Fibroblast of skin of right biceps (primary cell): ENCODE measurements at places on chromosomes 6 and 20.

DNA sequence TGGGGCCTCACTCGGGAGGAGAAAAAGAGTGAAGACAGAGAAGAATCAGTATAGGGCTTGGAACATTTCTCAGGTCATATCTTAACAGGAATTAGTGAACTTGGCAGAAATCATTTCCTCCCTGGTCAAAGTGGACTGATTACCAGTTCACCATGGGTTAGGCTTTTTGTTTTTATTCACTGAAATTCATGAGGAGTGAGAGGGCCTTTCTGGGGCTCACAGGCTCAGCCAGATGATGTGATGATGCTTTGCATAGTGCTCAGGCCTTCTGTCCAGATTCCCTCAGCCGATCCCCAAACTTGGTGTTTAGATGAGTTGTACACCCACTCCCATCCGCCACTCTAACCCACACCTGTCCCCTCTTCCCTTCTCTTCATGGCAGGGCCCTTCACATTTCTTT, 32.5 kb downstream of the SRSF3 start:
- no peak for DNase-seq

DNA sequence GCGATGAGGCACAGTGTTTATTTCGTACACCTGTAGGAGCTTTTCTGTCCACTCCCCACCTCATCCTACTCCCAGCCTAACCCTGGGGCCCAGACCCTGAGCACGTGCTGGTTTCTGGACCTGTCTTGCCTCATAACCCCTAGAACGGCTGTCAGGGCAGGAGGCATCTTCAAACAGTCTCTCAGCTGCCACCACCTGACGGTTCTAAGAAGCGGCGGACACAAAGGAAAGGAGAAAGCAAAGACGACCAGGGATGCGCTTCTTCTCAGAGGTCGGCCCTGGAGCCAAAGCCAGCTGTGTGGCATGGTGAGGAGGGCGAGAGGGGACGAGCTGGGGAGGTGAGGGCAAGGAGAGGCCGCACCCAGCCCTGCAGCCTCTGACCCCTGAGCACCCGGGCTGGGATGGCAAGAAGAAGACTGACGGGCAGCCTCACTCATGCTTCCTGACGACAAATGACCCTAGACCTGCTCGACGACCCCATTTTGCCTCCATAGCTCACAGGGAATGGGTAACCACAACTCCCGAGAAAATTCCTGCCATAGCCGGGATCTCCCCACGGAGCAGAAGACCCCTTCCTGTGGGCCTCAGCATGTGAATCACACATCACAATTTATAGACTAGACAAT, 62.1 kb downstream of the WDR27 start:
- peak; percentile 20 for DNase-seq

DNA sequence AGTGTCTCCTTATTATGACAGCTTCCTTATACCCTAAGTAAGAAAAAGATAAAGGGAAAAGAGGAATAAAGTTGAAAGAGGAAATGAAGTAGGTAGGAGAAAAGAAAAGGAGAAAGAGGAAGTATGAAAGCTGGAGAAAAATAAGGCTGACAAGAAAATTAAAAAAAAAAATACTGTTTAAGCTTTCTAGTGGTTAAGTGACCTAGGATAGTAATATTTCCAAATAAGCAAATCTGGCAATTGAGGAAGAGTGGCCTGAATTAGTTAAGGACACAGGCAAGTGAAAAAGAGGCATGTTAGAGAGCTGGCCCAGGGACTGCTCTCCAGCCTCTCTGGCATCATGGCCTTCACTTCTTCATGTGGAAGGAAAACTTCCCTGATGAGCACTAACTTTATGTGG, 76.5 kb upstream of the ADGRF1 start:
- no peak for DNase-seq

GRCh38 chr6:41836660-41837052, 49.2 kb downstream of the TOMM6 start:
- no peak for DNase-seq

DNA sequence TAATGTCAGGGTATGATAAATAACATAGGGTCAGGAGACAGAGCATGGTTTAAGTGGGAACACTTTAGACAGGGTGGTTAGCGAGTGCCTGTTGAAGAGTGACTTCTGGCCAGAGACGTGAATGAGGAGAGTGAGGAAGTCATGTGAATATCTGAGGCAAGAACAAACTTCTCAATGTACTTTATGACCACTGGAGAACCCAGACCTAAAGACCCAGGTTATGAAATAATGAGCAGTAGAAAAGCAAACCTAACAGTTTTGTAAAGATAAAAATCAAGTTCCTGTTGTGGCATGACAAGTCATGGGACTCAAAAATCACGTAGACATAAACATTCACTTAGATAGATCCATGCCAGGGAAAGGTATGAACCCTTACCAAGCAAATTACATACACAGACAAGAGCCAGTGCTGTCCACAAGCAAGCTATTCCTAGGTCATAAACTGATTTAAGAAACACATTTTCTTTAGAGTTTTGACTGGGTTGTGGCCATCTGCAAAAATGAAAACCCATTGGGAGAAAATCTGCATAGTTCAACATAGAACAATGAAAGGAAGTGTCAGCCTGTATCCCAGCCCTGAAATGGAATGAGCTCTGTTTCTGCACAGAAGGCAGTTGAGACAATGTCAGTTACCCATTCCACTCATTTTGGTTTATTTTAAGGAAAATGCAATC, 2.2 kb upstream of the MYCT1 start:
- DNase-seq, result no peak

DNA sequence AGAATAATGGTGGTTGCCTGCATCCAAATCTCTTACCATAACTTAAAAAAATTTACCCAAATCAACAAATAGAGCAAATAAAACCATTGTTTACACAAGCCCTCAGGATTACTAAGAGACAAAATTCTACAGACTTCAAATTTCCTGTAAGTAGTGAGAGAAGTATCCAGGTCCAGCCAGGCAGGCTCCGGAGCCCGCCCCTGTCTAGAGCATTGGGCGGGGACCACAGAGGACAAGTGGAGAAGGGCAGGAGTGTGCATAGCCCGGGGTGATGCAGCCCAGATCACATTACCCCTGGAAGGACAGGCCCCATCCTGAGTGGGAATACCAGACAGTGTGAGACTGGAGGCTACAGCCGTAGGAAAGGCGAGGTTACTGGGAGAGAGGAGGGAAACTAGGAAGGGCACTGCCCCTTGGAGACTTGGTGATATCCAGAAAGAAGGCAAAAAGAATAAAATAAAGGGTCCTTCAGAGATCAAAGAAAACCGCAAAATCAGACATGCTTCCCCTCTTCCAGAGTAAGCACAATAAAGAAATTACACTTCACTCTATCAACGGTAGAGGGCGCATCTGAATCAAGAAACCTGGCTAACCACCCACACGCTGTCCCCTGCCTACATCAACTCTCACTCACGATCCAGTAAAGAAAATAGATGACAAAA, 26.6 kb downstream of the RIN2 start:
- DNase-seq, result peak; percentile 83

DNA sequence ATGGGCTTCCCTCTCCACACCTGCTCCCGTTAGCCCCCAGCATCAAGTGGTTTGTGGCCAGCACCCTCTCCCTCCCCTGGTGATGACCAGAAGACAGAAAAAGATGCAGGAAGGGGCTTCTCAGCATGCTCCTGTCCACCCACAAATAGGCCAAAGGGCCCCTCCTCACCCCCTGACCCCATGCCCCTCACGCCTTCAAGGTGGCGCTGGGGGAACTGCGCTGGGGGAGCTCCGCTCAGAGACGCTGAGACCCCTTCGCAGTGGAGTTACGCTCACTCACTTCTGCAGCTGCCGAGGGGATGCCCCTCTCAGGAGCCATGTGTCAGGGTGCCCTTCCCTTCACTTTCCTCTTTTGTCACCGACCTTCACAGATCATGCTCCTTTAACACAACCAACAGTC, 92.0 kb downstream of the PSMB1 start:
- no peak for DNase-seq

GRCh38 chr6:141580988-141581552, 551.7 kb upstream of the GJE1 start:
- DNase-seq, result peak; percentile 89

GRCh38 chr6:137430954-137431353, 63.2 kb downstream of the OLIG3 start:
- DNase-seq, result no peak

GRCh38 chr6:11212664-11213063, 19.8 kb downstream of the NEDD9 start:
- peak; percentile 66 for DNase-seq

DNA sequence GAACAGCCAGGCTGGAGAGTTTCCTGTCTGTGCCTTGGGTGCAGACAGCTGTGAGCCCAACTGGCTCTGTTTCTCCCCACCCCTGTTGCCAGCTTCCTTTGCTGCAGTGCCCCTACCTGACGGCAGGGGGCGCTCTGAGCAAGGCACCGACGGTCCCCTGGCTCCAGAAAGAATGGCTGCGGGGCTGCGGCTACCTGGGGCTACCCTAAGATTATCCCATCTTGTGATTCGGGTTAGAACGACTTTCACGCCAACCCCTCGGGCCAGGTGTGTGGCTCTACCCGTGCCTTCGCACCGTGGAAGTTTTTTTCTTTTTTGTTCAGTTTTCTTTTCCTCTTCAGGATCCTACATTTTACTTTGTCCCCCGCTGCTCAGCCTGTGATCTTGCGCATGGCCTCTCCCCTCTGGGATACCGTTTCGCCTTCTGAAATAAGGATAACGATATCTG, 33.4 kb upstream of the AAR2 start:
- peak; percentile 40 for DNase-seq

DNA sequence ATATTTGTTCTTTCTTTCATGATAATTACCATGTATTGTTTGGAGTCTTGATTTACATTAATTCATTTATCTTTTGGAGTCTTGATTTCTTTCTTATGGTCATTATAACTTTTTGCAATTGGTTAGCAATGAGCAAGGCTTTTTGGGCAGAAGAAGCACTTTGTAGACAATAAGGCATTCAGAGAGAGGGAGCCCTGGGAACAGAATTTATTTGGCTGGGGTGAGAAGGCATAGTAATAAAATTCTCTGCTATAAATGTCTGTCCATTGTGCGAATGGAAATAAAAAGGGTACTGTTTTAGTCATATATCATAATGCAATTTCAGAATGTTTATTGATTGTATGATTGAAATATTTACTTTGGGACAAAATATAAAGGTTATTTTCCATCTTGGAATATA, 147.0 kb downstream of the SLC35F1 start:
- DNase-seq, result no peak

DNA sequence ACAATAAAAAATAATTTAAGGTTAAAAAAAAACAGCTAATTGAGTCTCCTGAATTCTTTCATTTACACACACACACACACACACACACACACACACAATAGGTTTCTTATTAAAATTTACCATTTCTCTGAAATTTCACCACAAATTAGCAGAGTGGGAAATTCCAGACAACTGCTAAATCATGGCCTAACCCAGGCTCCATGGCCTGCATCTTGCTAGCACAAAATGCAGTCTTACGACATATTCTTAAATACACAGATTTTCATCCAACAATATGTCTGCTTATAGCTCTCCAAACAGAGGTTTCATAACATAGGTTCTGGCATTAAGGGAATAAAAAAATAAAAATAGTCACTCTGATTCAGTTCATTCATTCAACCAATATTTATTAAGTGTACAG, 46.9 kb downstream of the SOD2 start:
- peak; percentile 28 for DNase-seq

DNA sequence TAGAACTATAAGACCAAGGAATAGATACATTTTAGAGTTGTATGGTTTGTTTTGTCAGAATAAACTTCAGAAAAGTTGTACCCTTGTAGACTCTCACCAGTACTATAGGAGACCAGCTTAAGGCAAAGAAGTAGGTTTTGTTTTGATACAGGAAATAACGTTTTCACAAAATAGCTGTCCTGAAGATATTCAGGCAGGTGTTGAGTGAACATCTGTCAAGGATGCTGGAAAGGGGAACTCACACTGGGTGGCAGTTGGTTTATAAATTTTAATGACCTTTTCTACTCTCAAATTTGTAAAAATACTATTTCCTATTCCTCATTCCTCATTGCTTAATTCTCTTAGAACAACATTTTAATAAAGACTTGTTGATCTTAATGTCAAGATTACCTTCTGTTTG, 174.0 kb upstream of the MAN1A1 start:
- DNase-seq, result no peak

- DNase-seq, result peak; percentile 37
These were observed 16.5 kb downstream of the BLOC1S5 start for GRCh38 chr6:8047541-8048292.

- peak; percentile 62 for DNase-seq
These were observed 20.4 kb downstream of the ZNF337 start for GRCh38 chr20:25676164-25676809.

GRCh38 chr6:133062077-133062476, 179.1 kb upstream of the EYA4 start:
- peak; percentile 28 for DNase-seq

GRCh38 chr6:143536461-143536865, 24.9 kb upstream of the FUCA2 start:
- DNase-seq, result peak; percentile 46

DNA sequence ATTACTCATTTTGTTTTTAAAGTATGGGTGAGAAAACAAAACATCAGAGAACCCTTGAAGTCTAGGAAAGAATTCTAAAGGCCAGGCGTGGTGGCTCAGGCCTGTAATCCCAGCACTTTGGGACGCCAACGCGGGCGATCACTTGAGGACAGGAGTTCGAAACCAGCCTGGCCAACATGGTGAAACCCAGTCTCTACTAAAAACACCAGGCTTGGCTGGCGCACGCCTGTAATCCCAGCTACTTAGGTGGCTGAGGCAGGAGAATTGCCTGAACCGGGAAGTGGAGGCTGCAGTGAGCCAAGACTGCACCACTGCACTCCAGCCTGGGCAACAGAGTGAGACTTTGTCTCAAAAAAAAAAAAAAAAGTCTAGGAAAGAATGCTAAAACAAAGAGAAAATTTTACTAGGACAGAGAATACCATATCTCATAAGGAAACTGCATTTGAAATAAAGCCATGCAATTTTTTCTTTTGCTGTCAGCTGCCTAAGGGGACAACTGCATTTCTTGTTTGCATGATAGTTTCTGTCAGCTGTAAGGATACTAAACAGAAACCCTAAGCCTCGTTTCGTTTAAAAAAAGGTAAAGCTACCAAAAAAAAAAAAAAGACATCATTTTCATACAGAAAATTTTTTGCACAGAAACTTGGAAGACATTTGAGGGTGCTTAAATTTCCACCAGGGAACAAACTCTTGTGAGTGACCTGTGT, 32.1 kb downstream of the SMLR1 start:
- DNase-seq, result no peak

DNA sequence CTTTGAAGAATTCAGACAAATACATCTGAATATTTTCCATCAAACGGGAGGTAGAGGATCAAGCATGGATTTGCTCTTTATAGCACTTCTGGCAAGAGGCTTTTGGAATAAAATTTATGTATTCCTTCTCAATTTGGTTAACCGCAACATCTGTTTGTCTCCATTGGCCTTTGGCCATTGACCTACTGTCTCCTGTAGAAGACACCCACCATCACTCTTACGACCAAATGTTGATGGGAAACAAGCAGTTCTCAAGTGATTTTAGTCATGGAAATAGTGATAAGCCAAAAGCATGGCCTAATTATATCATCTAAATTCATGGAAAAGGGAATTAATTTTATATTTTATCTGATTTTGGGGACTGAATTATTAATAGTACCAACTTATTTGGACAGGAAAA, 591.9 kb downstream of the CD109 start:
- no peak for DNase-seq

- DNase-seq, result no peak
These were observed 100.9 kb downstream of the JAG1 start for GRCh38 chr20:10572853-10573252.
